NCI-H774 (cell line): ENCODE measurements at places on chromosomes 16 and 17.

GRCh38 chr16:280005-280460 is 358 bp upstream of the ARHGDIG start:
- DNase-seq = no peak

DNA sequence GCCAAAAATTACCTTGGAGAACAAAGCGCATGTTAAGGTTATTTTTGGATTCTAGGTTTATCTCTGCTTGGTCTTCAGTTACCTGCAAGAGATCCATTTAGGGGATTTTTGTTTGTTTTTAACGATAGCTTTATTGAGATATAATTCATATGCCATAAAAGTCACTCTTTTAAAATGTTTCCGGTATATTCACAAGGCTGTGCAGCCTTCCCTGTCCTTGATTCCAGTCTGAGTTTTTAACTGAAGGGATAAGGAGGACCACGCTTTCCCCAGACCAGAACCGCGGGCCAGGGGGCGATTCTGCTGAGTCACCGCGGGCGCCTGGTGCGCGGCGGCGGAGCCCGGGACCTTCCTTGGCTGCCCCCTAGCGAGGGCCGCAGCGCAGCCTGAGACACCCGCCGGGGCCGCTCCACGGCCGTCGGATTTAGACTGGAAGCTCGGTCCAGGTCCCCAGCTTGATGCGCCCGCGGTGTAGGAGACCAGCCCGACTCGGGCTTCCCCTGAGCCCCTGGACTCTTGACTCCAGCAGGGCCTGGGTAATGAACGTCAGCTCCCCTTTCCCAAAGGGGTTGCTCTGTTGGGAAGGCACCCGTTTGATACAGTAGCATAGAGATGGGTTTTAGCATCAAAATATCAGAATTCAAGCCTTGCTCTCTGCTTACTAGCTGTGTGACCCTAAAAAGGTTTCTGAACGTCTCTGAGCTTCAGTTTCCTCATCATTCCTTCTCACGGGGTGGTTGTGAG is 50.0 kb upstream of the STH start:
- DNase-seq = peak; percentile 57

- peak; percentile 33 for DNase-seq
These were observed 11.0 kb downstream of the ACSM3 start for GRCh38 chr16:20774703-20775362.

GRCh38 chr16:17365591-17366298 is 105.0 kb downstream of the XYLT1 start:
- no peak for DNase-seq
